ENCODE measurements at places on chromosomes 1 and 21.

DNA sequence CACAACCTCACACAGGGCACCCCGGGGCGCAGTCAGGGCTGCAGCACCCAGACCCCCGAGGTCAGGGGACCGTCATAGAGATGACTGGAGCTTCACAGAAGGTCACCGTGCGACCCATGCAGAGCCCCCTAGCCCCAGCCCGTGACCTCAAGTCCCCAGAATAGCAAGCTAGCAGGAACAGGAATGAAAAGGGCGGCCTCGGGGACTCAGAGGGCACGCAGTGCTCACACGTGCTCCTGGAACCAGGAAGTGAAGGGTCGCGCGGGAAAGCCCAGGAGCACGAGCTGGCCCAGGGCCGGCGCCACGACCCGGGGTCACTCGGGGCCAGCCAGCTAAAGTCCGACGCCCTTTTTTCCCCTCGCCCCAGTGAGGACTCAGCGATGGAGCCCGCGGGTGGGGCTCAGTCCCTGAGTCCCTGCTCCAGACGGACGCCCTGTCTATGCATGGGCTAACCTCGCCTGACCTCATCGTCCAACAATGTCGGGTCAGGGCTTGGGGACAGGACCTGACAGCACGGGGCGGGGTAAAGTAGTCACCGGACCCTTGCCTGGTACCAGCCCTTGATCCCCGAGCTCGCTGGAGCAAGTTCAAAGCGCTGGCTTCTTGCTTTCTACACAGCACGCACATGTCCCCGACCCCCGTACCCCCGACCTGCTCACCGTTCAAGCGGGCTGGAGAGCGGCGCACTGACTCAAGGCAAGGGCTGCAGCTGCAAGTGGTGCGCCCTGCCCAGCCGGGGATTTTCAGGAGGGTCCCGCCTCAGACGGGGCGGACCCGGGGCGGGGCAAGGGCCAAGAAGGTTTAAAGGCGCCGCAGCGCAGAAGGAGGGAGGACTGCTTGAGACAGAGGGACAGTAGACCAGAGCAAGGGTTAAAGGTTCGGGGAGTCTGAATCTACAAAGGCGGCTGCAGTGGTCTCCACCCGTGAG, at the start of gene TAGLN2:
Gene TAGLN2, minus strand, starts transcription at position 717 of the 928 bp plus-strand sequence. CDS start 4,998 bp downstream, outside the sequence.
- DNase-seq = peak; percentile 39

- DNase-seq = no peak
Observed at GRCh38 chr1:97042551-97042950, 321.0 kb downstream of the PTBP2 start.

- peak; percentile 76 for DNase-seq
Observed at GRCh38 chr1:98677288-98677687, 15.8 kb downstream of the SNX7 start.

GRCh38 chr1:51612447-51612961, 4.4 kb upstream of the OSBPL9 start:
- DNase-seq = no peak

GRCh38 chr1:154886281-154887015, 16.4 kb upstream of the KCNN3 start:
- DNase-seq = no peak

DNA sequence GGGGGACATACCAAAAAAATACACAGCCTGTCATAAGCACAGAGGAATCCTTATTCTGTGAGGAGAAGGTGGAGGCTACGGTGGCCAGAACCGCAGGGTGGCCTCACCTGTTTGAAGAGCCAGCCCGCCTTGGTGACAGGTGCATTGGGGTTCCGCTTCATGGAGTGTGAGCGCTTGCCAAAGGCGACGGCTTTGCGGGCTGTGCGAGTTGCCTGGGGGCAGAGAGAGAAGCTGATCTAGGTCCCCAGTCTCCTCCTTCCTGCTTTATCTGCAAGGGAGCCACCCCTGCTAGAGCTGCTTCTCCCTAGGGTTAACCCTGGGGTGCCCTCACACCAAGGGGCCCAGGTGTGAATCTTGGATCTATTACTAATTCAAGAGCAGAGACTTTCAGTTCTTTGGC, 54.3 kb upstream of the GOLT1A start:
- DNase-seq = peak; percentile 35

DNA sequence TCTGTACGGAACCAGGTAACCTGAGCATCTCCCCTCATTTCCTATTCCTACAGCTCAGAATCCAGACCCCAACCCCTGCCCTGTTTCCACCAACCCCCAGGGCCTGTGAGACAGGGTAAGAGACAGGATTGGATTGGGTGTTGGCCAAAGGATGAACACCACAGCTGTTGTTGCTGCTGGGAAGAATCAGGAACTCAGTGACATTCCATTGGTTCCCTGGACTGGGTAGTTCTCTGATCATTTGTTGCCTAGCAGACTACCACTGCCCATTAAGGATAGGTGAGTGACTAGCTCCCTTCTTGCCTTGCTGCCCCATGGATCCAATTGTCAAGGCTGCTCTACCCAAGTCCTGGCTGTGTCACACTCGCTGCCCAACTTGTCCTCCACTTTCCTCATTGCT, 10.0 kb downstream of the NCSTN start:
- no peak for DNase-seq
